ENCODE measurements at places on chromosomes 7 and 10.

GRCh38 chr7:104548861-104549260 lies 220.5 kb downstream of the LHFPL3 start:
- DNase-seq, result peak; percentile 39

DNA sequence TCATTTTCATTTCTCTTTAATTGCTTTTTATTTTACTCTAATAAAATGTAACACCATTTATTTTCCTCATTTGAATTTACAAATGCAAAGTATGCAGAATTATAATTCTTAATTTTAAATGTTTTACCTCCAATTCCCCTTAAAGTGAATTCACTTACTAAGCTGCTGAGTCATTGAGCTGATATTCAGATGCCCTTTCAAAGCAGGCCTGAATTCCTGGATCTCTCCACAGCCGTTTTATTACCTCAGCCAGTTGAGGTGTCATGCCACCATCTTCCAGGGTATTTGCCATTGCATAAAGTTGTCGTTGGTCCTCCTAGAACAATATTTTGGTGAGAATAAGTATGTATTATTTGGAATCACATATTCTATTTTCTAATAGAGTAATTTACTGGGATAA lies 33.2 kb downstream of the GNAT3 start:
- DNase-seq, result no peak

DNA sequence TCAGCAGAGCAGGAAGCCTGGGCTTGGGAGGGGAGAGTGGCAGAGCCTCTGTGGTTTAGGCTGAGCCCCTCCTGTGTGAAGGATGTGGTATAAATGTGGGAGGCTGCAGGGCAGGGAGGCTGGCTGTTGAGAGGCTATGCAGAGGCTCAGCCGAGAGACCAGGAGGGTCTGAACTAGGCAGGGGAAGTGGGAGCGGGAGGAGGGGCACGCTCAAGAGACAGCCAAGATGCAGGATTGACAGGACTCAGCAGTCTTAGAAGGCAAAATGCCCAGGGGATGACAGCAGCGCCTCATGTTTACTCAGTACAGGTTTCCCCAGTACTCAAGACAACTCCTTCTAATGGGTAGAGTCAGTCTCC lies 24.3 kb downstream of the BTBD16 start:
- DNase-seq, result peak; percentile 32

GRCh38 chr7:30003098-30003497 lies 13.5 kb upstream of the SCRN1 start:
- no peak for DNase-seq

DNA sequence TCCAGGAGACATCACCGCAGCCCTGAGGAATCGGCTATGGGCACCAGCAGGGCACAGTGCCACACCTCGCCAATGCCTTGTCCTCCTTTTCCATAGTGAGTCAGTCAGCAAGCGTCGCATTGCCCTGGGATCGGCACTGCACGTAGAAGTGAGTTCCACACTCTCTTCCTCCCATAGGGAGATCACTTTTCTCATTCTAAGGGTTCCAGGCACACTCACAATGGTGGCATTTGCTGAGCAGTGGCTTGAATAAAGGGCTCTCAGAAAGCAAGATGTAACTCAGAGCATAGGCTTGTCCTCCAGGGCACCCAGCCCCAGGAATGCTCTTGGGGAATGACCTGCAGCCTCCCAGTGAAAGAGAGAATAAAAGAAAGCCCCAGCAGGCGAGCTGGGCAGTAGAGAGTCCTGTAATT lies 1.1 kb upstream of the VIM start:
- no peak for DNase-seq

DNA sequence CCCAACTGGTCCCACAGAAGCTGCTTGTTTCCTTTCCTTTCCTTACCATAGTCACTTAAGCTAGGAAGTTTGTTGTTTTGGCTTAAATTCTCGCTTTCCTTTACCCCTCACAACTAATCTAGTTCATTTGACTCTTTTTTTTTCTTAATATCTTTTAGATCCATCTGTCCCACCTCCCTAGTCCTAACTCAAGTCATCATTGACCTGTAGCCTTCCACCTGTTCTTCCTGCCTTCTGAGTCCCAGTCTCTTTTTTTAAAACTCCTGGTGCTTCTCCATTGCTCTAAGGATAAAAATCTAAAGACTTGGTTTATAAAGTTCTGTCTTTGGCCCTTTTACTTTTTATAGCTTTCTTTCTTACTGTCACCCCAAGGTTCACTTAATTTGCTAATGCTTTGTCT lies 47.6 kb downstream of the RALA start:
- DNase-seq, result no peak

DNA sequence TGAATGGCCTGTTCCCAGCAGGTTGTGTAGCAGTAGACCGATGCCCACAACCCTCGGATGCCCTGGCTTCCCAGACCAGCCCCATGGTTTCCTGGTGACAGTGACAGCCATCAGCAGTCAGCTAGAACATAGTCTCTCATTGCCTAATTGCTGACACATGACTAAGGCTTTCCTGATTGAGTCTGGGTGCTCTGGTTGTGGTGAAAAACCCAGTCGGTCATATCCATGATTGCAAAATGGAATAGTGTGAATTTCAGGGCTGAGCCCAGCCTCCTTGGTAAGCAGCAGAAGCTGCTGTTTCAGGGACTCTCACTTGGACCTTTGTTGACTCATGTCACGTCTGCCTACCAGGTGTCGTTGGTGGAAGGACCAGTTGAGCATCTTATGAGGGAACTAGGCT lies 36.6 kb downstream of the POR start:
- peak; percentile 88 for DNase-seq

- no peak for DNase-seq
Measured at GRCh38 chr10:126214021-126214420, 174.3 kb downstream of the ADAM12 start.

GRCh38 chr7:30420662-30421061 lies 57.9 kb downstream of the NOD1 start:
- DNase-seq, result no peak

GRCh38 chr10:3801558-3802192 lies 16.7 kb upstream of the KLF6 start:
- no peak for DNase-seq

GRCh38 chr7:71442492-71443190 lies 310.7 kb downstream of the GALNT17 start:
- peak; percentile 95 for DNase-seq

GRCh38 chr10:29056729-29057128 lies 232.1 kb upstream of the LYZL1 start:
- DNase-seq, result no peak

DNA sequence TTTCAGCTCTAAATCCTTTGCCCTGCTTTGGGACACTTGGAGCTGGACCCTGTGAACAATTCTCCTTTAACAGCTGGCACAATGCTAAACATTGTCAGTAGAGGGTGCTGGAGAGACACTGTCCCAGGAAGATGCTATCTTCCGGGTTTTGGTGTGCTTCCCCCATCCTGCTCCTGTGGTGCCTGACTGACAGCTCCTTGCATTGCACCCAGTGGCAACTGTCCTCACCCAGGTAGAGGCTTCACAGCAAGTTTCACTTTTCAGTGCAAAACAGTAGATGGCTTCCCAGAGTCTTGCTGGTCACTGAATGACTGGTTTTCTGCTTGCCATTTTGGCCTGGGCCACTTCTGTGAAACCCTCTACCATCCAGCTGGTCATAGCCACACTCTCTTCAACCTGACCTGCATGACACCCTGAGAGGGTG lies 77.3 kb downstream of the CDC14C start:
- DNase-seq, result peak; percentile 69

DNA sequence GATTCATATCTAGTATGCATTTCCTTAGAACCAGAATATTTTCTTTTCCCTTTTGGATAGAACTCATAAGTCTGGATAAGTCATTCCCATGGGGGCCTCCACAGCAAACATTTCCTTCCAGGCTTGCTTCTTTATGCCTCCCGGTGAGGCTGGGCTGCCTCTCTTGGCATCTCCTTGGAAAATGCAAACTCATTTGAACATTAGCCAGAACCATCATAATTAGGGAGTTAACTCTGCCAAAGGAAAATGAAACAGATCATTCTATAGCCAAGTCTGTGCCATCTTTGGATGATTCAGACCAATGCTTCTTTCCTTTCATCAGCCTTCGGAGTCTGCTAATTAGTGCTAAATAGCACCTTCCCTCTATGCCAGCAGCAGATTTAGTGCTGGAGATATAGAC lies 81.1 kb downstream of the PLPP4 start:
- no peak for DNase-seq

GRCh38 chr7:1144269-1144771 lies 15.7 kb downstream of the ZFAND2A start:
- DNase-seq, result peak; percentile 67

DNA sequence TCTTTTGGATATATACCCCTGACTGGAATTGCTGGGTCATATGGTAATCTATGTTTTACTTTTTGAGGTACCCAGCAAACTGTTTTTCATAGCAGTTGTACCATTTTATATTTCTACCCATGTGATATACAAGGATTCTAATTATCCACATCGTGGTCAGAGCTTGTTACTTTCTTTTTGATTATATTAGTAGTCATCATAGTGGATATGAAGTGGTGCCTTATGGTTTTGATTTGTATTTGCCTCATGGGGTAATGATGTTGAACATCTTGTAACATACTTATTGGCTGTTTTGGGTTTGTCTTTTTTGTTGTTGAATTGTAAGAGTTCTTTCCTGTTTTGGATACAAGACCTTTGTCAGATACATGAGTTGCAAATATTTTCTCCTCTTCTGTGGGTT lies 51.7 kb downstream of the MAPK8 start:
- no peak for DNase-seq

DNA sequence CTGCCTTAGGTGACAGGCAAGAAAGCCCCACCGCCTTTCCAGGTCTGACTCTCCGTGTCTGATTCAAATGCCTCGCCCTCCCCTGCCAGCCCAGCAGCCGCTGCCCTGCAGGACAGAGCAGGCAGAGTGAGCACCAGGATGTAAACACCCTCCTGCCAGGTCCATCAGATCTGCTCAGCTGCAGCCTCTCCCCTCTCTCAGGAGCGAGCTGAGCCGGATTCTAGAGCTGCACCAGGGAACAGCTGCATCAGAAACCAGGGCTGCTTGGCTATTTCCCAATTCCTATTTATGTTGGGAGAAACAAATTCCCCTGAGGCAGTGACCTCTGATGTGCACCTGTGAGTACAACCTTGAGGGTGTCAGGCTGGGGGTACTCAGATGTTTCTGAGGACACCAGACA lies 121.5 kb upstream of the ZMIZ1 start:
- DNase-seq, result no peak

- DNase-seq, result no peak
Measured at GRCh38 chr10:132351611-132352010, 19.6 kb downstream of the LRRC27 start.

GRCh38 chr10:63103971-63104409 lies 29.1 kb upstream of the NRBF2 start:
- DNase-seq, result no peak

DNA sequence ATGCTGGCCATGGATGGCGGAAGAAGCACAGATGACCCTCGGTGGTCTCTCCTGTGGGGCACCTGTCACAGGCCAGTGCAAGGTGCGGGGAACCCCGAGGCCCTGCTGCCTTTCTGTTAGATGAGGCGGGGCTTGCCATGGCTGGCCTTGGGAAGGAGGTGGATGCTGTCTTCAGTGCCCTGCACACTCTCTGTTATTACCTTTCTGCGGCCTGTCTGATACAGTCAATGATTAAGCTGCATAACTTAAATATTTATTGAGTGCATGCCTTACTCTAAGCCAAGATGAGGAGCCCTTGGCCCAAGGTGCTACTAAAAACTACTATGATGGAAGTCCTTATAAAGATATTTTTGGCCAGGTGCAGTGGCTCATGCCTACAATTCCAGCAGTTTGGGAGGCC lies 36.7 kb upstream of the MNX1 start:
- no peak for DNase-seq

- no peak for DNase-seq
Measured at GRCh38 chr7:16564023-16564380, 37.4 kb downstream of the LRRC72 start.

GRCh38 chr7:85805249-85805648 lies 618.4 kb upstream of the SEMA3D start:
- no peak for DNase-seq

GRCh38 chr7:133668296-133669060 lies 415.6 kb downstream of the EXOC4 start:
- no peak for DNase-seq

DNA sequence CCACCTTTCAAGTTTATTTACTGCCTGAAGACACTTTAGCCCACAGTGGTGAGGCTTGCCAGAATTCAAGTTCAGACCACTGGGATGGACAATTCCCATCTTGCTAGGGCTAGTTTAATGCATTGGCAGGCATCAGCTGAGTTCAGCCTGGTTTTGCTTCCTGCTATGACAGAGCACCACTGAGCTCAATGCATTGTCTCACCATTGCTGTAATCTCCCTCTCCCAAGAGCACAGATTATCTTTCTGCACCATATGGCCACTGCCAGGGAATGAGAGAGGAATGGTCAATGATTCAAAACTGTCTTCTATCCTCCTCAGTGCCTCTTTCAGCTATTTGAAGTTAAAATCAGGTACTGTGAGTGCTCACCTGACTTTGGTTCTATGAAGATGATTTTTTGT lies 160.8 kb downstream of the XPNPEP1 start:
- DNase-seq, result no peak

- DNase-seq, result no peak
Measured at GRCh38 chr7:124137664-124138063, 104.8 kb upstream of the TMEM229A start.

- peak; percentile 83 for DNase-seq
Measured at GRCh38 chr10:100006243-100006886, 3.4 kb downstream of the DNMBP start.

DNA sequence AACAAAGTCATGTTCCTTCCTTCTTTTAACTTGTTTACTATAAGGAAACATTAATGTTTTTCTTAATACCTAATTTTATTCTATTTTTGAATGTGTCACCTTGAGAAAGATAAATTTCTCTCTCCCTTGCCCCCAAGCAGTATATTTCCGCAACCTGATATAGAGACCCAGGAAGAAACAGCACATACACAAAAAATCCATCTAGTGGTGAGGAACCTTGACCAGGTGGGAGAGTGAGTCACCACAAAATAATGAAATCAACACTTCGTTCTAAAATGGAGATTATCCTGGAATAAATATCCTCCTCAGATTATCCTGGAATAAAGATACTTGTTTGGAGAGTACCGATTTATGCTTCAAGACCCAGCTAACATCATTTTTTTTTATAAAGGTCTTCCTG lies 232.9 kb upstream of the PTN start:
- DNase-seq, result no peak

- no peak for DNase-seq
Measured at GRCh38 chr10:49550563-49550962, 11.6 kb upstream of the ERCC6 start.

DNA sequence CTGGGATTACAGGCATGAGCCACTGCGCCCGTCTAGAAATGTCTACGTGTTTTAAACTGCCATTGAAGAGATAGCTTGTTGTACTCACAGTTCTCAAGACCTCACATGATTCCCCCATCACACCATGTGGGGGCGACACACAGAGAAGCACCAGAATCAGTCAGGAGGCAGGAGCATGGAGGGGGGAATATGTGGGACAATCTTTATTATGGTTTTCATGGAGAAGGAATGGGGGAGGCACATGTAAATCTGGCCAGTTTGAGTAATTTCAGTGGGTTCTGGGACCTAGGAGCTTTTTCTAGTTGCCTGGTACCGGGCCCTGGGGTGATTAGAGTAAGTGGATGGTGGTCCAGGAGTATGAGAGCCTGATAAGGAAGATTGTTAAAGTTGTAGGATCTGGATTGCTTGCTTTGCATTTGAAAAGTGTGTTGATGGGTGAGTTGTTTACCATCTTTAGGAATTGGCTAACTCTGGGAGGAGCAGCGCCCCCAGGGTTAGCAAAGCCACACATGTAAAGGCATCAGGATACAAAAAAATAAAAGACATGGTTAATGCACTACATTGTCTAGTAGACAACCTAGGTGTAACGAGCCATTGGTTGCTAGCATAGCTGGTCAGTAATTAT lies 85.4 kb upstream of the SLC13A1 start:
- DNase-seq, result peak; percentile 11

- no peak for DNase-seq
Measured at GRCh38 chr10:5297996-5298395, 66.8 kb upstream of the UCN3 start.

All from NB4 (cell line).